Left renal cortex interstitium (tissue), 4 donors: ENCODE measurements at places on chromosomes 13 and 19. TPM values are rescaled to one million over a fixed set of nuclear protein-coding genes. Genes with fewer than 3 reads are reported as not detected.

- peak; percentile 71 for DNase-seq
Measured at GRCh38 chr19:1566392-1567115, 1.6 kb downstream of the MEX3D start.

- DNase-seq = no peak
Measured at GRCh38 chr13:39765801-39766463, 110.5 kb downstream of the COG6 start.

- DNase-seq = no peak
Measured at GRCh38 chr13:96803456-96804100, 190.7 kb downstream of the OXGR1 start.

DNA sequence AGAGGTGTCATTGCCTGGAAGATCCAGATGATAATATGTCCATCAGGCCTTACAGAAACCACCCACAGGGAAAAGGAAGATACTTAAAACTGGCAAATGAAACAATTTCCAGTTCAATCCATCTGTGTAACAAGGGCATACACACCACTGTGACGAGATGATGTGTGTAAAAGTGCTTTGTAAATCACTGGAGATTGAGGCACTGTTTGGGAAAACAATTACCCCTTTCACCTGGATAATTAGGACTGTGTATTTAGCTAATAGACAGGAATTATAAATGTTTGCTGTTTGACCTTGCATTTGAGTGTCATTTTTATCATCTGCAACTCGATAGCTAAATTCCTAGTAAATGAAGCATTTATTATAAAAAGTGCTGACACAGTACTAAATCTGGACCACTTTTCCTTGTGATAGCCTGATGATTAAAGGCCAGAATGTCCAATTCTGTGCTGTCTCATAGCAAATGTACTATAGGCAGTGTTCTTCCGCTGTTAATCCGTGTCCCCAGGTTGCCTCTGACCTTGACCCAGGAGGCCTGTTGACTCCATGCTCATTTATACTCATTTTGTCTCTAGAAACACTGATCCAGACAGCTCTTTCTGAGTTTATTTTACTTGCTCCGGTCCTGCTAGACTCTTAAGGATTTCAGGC lies 105.8 kb downstream of the LACC1 start:
- no peak for DNase-seq

DNA sequence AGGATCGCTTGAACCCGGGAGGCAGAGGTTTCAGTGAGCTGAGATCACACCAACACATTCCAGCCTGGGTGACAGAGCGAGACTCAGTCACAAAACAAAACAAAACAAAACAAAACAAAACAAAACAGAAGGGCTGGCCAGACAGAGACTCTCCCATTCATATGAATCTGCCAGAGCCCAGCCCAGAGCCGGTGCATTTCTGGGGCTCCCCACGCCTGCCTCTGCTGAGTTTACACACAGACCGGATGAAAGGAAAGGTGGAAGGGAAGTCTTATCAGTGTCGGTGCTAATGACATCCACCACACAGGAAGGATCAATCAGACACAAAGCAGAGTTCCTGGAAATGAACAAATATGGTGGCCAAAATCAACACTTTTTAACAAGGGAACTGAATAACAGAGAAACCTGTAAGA lies 6.8 kb downstream of the TRAPPC6A start:
- no peak for DNase-seq

CCL25 gene
- 0.30 TPM for polyA plus RNA-seq

CCDC122 gene
- 9.6 TPM for polyA plus RNA-seq

DNA sequence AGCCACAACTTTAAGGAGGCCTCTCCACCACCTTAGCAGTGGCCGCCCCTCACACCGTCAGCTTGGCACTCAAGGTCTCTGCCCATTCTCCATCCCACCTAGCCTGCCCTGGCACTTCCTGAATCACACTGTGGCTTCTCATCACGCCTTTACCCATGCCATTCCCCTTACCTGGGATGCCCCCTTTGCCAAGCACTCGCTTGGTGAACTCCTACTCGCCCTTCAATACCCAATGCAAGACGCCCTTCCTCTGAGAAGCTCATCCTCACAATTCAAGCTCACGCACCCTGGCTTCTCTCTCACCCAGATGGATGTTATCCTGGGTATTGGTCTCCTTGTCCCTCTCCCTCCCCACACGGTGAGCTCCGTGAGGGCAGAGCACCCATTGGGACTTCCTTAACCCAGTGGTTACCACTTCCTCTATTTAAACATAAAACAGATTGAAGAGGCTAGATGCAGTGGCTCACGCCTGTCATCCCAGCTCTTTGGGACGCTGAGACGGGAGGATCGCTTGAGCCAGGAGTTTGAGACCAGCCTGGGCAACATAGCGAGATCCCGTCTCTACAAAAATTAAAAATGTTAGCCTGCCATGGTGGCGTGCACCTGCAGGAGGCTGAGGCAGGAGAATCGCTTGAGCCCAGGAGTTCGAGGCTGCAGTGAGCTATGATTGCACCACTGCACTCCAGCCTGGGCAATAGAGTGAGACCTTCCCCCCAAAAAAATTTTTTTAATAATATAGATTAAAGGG lies 12.6 kb upstream of the SHD start:
- DNase-seq = no peak

DNA sequence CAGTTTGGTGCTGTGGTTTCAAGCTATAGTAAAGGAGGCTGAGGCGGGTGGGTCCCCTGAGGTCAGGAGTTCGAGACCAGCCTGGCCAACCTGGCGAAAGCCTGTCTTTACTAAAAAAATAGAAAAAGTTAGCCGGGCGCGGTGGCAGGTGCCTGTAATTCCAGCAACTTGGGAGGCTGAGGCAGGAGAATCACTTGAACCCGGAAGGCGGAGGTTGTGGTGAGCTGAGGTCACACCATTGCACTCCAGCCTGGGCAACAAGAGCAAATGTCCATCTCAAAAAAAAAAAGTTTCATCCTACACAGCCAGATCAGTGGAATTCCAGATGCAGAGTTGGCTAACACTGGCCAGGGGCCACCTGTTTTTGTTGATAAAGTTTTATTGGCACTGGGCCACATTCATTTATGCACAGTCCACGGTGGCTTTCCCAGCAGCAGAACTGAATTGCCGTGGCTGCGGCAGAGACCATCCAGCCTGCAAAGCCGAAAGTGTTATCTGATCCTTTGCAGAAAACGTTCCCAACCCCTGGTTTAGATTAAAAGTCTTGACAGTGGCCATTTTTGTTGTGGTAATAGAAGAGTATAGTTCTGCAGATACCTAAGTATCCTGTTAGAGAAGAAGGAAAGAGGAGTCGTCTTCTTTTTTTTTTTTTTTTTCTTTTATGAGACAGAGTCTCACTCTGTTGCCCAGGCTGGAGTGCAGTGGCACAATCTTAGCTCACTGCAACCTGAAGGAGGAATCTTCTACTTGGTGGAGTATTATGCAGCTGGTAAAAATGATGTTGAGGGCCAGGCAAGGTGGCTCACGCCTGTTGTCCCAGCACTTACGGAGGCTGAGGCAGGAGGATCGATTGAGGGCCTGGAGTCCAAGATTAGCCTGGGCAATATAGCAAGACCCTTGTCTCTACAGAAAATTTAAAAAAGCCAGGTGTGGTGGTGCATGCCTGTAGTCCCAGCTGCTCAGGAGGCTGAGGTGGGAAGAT lies 8.7 kb downstream of the NCLN start:
- DNase-seq = no peak

NALCN gene
- 2.0 TPM for polyA plus RNA-seq

DNA sequence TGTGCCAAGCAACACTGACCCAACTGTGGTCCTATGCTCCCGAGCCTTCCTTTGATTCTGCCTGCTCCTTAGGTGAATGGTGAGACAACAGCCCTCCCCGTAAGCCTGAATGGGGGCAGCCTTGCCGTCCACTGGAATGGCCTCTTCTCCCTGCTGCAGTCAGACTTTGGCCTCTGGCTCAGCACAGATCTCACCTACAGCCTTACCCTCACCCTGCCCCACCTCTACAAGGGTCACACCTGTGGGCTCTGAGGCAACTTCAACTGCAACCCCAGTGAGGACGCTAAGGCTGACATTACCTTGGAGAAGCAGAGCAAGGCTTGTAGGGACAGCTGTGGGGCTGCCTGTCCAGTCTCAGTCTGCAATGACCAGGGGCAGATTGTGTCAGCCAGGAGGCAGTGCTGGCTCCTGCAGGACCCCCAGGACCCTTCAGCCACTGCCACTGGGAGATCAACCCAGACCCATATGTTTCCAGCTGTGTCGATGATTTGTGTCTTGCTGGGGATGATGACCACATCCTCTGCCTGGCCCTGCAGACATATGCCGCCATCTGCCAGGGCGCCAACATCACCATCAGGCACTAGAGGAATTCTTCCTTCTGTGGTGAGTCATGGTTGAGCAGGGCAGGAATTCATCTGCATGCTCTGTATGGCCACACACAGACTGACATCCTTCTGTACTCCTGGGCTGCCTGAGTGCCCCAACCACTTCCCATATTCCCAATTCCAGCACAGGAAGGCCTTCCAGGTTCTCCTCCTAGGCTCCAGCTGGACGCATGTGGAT lies 27.3 kb upstream of the FXYD3 start:
- DNase-seq = no peak

NMRK2 gene
- polyA plus RNA-seq = 0.25 TPM

GRCh38 chr19:44530777-44531176 lies 1.3 kb upstream of the CEACAM20 start:
- DNase-seq = no peak

DNA sequence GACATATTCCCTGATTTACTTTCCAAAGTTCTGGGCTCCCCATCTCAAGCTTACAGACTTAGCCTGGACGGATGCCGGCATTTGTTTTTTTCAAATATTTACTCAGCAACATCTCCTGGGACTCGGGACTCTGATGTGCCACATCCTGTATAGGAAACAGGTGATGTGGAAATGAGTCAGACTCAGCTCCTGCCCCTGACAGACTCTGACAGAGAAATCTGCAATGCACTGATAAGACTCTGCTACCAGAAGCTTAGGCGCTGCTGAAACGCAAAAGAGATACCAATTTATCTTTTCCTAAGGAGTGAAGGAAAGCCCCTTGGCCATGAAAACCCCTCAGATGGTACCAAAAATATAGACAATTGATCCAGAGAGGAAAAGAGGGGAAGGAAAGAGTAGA lies 16.2 kb downstream of the LAIR2 start:
- no peak for DNase-seq

DNA sequence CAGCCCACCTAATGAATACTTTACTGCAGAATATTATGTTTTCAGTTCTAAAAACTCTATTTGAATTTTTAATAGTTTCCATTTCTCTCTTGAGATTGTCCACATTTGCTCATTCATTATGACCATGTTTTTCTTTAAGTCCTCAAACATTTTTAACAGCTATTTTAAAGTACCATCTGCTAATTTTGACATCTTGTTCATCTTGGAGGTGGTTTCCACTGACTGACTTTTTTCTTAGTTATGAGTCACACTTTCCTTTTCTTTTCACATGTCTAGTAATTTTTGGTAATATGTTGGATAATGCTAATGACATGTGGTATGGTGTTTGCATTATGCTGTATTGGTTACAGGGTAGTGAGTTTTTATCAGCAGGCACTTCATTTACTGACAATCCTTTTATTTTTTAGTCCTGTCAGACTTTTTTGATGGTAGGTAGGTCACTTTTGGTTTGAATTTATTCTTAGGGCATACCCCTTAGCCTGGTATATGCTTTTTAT lies 15.4 kb upstream of the ESD start:
- no peak for DNase-seq

CNN1 gene
- polyA plus RNA-seq = 5.1 TPM
